ENCODE measurements at places on chromosomes 7 and 10. TPM values are rescaled to one million over a fixed set of nuclear protein-coding genes. Genes with fewer than 3 reads are reported as not detected.

GRCh38 chr7:129227646-129228578 is 3.1 kb downstream of the AHCYL2 start:
- no peak overlapping the region for H3K27ac ChIP-seq
- H3K4me3 ChIP-seq, result no peak overlapping the region
- no peak for DNase-seq
- H3K27me3 ChIP-seq, result no peaks in the 10 kb centered on the region
- no peaks in the 10 kb centered on the region for H3K36me3 ChIP-seq
- peaks cover 9% of the 10 kb centered on the region for H3K4me1 ChIP-seq

DNA sequence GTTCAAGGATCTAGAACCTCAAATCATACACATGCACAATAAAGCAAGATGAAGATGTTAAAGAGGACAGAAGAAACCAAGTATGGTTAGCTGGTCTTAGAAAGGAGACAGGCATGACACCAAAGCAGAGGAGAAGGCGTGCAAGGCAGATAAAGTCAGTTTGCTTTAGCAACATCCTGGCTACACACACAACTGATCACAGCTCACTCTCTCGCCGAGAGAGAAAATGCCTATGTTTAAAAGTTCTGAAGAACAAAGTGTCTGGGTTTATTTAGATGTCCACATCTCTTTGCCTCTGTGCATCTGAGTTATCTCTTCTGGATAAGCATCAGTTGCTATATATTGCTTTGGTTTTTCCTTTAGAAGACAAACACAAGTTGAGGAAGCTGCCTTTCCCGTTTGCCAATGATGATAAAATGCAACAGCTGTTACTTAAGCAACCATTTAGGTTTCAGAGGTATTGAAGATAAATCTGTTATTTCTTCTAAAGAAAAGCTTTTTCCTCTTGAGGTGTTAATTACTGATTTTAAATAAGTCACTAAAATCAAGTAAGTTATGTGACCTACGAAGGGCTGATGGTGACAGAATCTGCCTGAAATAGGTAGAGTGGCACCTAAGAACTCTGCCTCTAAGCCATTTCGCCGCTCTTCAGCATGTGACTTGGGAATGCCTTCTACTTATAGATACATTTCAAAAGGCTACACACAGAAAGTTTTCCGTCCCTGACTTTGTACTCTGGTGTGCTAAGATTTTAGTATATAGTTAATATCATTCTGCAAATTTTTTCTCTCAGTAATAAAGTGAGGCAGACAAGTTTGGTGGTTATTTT is 146.2 kb upstream of the ASAH2 start:
- H3K4me3 ChIP-seq, result no peak overlapping the region
- H3K36me3 ChIP-seq, result no peaks in the 10 kb centered on the region
- H3K27me3 ChIP-seq, result no peaks in the 10 kb centered on the region
- no peak overlapping the region for H3K27ac ChIP-seq

- H3K4me1 ChIP-seq, result no peaks in the 10 kb centered on the region
- H3K27me3 ChIP-seq, result no peaks in the 10 kb centered on the region
- DNase-seq, result no peak
- no peak overlapping the region for H3K27ac ChIP-seq
- no peak overlapping the region for H3K4me3 ChIP-seq
- no peaks in the 10 kb centered on the region for H3K36me3 ChIP-seq
Observed at GRCh38 chr7:123615344-123615743, 13.7 kb downstream of the ASB15 start.

DNA sequence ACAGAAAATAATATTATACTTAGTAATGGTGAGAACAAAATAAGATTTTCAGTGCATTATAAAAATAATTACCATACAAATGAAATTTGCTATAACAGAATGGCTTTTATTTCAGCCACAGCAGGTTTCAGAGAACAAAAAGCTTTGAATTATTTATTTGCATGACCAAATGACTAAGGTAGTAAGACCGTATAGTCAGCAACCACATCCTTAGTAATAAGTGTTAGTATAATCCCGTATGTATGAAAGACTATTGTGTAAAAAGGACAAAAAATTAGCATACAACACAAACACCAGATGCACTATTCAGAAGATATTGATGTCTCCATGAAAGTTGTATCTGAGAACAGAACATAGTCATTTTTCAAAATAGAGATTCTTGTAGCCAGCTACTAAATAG is 12.2 kb downstream of the PDZD8 start:
- peaks cover 3% of the 10 kb centered on the region for H3K4me1 ChIP-seq
- DNase-seq, result no peak
- H3K36me3 ChIP-seq, result no peaks in the 10 kb centered on the region
- no peak overlapping the region for H3K27ac ChIP-seq
- H3K4me3 ChIP-seq, result no peak overlapping the region

DNA sequence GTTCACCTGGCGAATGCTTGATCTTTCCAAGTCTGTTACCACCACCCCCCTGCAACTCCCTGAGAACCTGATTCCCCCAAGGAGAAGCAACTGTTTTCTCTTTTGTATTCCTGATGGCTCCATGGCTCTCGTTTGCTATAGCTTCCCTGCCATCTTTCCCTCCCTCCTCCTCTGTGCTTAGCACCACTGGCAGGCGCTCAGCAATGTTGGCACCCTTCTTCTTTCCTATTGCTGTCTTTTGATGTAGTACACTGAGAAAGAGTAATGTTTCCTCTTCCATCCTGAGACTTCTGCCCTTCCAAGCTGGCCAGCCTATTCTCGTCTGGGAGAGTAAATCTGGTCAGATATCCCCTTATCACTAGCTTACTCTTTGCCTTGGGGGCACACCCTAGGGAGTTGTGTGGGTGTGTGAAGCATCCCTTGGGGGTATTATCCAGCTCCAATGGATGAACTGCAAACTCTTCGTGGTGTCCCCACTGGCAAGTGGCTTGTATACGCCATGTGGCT is 74.0 kb downstream of the BMPER start:
- DNase-seq, result no peak
- no peaks in the 10 kb centered on the region for H3K4me1 ChIP-seq
- H3K27me3 ChIP-seq, result no peaks in the 10 kb centered on the region
- no peak overlapping the region for H3K27ac ChIP-seq

DNA sequence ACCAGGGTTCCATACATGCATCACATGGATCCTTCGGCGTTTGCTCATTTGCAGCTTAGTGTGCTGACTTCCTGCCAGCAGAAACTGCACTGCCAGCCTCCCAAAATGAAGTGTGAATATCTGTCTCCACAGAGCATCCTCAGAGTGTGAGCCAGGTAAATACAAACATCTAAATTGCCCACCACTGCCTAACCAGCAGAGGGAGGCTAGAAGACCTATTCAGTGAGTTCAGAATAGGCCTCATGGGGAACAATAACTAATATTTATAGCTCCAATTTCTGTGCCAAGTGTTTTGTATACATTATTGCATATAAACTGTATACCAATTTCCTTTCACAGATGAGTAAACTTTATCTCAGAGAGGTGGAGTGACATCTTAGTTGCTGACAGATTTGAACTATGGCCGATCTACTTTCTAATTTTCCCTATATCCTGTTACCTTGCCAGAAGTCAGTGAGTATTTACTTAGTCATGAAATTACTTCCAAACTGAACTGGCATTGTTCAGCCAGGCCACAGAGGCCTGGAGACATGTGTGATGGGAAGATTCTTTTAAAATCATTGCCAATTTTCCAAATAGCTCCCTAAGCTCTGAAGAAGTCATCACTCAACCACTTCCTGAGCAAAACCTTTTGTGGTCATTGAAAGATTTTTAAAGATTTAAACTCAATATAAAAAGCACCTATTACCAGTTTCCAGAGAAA is 926.5 kb upstream of the GHITM start:
- no peaks in the 10 kb centered on the region for H3K36me3 ChIP-seq
- H3K27ac ChIP-seq, result no peak overlapping the region
- H3K4me3 ChIP-seq, result no peak overlapping the region
- H3K27me3 ChIP-seq, result no peaks in the 10 kb centered on the region

DNA sequence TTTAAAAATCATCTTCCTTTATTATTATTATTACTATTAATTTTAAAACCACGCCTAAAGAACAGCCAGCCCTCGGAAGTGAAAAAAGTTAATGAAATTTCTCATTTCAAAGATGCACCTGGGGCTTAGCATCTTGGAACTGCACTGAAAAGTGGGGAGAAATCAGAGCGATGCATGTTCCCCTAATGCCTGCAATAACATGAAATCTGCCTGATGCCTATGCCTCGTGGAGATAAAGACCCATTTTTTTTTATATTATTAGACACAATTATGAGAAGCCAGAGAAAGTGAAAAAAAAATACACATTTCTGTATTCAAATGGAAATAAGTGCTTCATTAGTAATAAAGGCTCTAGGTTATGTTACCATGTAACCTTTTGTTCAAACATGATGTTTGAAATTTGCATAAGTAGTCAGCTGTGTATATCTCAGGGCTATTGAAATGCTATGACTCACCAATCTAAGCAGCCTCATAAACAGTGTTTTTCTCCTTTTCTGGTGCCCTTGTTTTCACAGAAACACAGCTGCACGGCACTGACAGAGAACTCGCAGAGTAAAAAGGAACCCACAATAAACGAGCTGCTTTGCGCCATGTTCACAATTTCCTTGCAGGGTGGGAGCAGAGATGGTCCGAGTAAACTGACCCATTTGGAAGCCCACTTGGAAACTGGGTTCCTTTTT is 175.8 kb upstream of the PRKCQ start:
- H3K4me3 ChIP-seq, result no peak overlapping the region
- H3K27ac ChIP-seq, result no peak overlapping the region
- H3K27me3 ChIP-seq, result no peaks in the 10 kb centered on the region

DNA sequence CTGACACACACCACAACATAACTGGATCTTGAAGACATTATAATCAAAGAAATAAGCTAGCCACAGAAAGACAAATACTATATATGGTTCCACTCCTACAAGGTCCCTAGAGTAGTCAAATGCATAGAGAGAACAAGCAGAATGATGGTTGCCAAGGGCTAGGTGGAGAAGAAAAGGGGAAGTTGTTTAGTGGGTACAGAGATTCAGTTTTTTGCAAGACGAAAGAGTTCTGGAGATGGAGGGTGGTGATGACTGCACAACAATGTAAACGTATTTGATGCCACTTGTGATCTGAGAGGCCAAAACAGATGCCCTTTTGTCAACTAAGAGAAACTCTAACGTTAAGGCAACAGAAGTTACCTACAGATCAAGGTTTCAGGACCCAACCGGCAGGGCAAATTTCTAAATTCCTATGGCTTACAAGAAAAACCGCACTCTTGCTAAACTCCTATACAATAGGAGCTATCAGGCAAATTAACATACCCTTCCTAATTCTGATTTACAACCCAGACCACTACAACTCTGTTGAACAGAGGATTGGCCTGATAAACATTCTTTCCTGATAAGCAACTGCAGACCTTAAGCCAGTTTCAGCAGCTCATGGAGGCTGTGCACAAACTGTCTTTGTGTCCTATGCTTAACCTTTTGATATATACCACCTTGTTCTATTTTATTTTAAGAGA is 69.0 kb downstream of the FAM107B start:
- no peak overlapping the region for H3K27ac ChIP-seq
- no peaks in the 10 kb centered on the region for H3K4me1 ChIP-seq
- H3K27me3 ChIP-seq, result no peaks in the 10 kb centered on the region
- DNase-seq, result no peak
- H3K36me3 ChIP-seq, result no peaks in the 10 kb centered on the region

The CALML5 gene
- total RNA-seq, result not detected

The DGKI gene
- total RNA-seq, result 13.4 TPM
